NCI-H524 (cell line): ENCODE measurements at places on chromosomes 5 and 9.

DNA sequence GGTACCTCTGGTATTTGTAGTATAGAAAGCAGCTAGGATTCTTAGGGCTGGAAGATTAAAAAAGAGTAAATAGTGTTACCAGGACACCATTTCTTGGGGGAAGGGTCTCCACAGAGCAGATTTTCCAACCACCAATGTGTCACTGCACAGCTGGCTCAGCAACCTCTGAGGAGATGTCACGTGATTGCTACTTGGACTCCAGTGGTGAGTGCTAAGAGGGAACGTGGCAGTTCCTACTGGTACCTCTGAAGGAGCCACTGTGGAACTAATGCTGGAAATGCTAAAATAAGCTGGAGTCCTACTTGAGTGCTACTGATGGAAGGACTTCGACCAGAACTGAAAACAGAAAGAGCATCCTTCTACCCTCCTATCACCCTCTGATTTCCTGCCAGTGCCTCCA lies 36.1 kb upstream of the SPDL1 start:
- no peak for DNase-seq

- no peak for DNase-seq
Observed at GRCh38 chr5:72586788-72587530, 79.7 kb upstream of the ZNF366 start.

- no peak for DNase-seq
Observed at GRCh38 chr5:157719245-157719644, 12.0 kb upstream of the THG1L start.

GRCh38 chr9:76654575-76654974 lies 109.7 kb upstream of the PCA3 start:
- no peak for DNase-seq

DNA sequence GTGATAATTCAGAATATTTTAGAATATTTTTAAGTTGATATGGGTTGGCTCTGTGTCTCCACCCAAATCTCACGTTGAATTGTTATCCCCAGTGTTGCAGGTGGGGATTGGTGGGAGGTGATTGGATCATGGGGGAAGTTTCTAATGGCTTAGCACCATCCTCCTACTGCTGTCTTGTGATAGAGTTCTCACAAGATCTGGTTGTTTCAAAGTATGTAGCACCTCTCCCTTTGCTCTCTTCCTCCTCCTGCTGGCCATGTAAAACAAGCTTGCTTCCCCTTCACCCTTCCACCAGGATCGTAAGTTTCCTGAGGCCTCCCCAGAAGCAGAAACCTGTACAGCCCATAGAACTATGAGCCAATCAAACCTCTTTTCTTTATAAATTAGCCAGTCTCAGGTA lies 214.6 kb upstream of the C9orf72 start:
- no peak for DNase-seq

DNA sequence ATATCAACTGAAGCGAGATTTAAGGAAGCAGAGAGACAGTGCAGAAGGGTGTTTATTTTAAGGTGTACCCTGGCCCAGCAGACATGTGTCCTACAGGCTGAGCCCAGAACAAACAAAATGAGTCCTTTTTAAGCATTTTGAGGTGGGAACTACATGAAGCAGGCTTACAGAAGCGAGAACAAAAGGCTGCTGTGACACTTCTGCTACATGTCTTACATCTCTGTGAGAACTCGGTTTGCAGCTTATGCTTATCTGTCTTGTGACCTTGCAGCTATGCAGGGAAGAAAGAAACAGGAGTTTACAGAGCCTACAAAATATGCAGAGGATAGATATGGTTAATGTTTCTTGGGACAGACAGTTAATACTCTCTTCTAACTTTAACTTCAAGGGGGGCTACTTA lies 295.9 kb downstream of the CEMIP2 start:
- no peak for DNase-seq

GRCh38 chr5:158874792-158875191 lies 224.9 kb downstream of the EBF1 start:
- no peak for DNase-seq
